ENCODE measurements at places on chromosomes 7 and 10.

DNA sequence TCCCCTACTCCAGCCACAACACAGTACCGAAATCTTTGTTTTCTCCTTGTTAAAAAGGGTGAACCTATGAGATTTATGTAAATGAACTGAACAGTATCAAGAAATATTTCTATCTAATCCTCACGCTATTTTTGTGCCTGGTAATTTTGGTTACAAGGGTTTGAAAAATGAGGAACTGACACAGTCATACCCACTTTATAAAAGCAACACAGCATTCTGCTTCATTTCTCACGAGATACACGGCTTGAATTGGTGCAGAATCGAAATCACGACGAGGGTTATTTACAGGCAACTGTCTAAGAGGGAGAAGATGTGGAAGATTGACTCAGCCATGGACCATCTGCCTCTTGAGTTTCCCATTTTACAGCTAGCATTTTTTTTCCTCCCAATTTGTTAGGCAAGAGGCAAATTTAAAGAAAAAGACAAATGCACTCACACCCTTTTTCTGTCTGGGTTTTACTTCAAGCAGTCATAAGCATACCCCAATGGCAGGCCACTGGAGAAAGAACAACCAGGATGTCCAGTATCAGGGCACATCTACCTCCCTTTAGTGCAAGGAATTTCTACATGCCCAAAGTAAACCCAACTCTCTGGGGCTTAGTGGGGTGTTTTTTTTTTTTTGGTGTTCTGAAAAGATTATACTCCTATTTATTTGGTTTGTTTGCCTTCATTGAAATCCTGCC, 108.1 kb downstream of the ITGB8 start:
- DNase-seq, result no peak

DNA sequence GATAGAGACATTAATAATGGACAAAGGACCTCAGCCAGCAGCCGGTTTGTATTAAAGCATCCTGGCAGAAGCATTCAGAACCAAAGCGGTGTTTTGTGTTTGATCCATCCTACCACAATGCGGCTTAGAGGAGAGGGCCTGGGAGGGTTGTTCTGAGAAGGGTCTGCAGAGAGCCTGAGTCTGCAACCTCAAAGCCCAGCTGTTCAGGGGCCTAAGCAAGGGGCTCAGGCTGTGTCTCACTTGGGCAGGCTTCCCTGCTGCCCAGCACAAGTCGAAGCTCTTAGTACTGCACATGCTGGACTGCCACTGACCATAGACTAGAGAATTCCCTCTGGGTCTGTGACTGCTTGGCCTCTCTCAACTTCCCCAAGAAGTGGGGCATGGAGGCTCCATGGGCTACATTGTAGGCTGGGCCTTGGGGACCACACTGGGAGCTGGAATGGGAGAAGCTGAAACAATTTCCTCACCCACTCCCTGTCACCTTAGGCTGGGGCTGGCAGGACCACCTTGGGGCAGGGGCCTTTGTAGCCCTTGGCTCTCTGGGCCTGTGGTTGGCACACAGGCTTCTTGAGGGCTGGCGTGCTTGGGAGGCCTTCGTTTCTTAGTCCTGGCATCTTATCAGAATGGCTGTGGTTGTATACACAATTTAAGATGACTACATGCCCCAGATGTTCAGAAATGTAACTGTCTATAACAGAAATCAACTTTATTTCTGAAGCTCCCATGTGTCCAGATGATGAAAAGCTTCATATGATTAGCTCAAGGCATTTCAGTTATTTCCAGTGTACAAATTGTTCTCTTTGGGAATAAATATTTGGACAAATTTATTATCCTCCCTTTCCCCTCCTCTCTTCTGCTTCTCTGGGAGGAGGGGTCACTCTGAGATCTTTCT, 44.5 kb downstream of the LRRC18 start:
- DNase-seq, result no peak

- peak; percentile 59 for DNase-seq
Observed at GRCh38 chr7:143345428-143345900, 17.0 kb downstream of the FAM131B start.

DNA sequence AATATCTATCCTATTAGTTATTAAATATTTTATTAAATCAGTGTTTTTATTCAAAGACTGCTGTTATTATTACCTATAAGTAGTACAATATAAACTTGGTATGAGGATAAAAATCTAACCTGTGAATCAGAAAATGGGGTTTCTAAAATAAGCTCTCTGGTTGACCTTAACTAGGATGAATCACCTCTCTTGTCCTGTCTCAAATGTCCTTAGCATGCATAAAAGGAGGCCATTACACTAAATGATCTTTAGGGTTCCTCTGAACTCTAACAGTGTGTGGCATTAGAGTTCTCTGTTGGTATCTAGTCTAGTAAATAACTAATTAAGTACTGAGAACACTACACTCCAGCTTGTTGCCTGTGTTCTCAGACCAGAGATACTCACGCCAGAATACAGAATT, 143.1 kb upstream of the LRRTM3 start:
- no peak for DNase-seq

GRCh38 chr7:108627476-108628051, 57.9 kb downstream of the DNAJB9 start:
- no peak for DNase-seq

DNA sequence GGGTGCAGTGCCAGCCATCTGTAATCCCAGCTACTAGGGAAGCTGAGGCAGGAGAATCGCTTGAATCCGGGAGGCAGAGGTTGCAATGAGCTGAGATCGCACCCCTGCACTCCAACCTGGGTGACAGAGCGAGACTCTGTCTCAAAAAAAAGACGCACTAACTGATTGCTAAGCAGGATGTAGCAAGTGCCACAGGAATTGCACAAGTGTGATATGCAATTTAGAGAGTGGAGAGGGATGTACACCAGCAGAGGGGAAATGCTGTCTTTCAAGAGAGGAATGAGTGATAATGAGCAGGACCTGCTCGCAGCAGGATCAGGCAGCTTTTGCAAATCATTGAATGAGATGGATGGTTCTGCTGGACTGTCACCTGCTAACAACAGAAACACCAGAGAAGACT, 13.3 kb upstream of the SLC16A12 start:
- no peak for DNase-seq

DNA sequence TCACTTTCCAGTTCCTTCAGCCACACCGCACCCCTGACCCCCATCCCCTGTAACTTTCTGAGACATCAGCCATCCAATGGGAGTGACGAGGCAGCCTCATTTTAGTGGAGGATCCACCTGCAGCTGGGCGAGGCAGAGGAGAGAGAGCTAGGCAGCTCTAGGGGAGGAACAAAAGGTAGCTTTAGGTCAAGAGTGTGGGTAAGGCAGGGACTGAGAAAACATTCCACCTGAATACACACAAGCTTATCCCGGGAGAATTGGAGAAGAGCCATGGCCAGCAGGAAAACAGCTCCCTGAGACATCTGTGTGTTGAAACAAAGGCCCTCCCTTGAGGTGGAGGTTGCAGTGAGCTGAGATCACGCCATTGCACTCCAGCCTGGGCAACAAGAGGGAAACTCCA, 6.7 kb upstream of the KLRG2 start:
- no peak for DNase-seq

DNA sequence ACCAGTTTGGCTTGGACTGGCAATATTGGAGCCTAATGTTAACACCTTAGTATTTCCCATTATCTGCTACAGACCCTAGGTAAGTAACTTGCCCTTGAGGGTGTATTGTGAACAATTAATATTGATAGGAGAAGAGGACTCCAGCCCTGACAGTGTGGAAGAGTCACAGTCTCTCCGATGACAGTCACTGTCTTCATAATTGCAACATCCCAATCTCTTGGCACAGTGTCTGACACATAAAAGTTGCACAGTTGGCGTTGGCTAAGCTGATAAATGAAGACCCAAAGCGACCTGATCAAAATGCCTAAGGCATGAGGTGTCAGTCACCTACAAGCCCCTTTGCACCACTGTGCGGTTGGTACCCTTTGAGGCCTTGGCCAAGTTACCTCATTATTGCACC, 154.7 kb upstream of the AOAH start:
- DNase-seq, result no peak

GRCh38 chr7:36036590-36036989, 116.5 kb upstream of the EEPD1 start:
- DNase-seq, result no peak

- no peak for DNase-seq
Observed at GRCh38 chr7:26008428-26008827, 143.6 kb upstream of the NFE2L3 start.

- DNase-seq, result no peak
Observed at GRCh38 chr7:93723424-93724124, 149.1 kb upstream of the CALCR start.

DNA sequence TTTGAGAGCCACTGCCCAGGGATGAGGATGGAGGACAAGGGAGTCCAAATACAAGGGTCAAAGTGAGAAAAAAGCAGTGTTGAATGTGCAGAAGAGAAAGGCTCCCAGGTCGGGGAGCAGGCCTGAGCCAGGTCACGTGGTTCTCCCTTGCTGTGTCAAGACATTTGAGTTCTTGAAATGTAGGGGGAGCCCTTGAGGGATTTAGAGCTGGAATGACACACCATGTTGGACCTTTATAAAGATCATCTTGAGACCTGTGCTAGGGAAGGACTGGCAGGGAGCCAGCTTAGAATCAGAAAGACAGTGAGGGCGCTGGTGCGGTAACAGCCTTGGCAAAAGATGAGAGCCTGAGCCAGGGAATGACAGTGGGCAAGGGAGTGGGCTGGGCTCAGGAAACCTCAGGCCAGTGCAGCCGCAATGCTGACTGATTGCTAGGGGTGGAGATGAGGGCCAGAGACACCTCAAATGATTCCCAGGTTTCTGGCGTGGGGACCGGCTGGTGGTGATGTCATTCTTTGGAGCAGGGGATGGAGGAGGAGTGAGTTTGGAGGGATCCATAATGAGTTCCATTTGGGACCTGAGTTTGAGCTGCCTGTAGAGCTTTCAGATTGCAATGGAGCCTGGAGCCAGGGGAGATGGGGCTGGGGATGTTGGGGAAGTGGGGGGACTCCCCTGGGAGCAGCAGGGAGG, 120.1 kb downstream of the PTPN20 start:
- no peak for DNase-seq

GRCh38 chr7:107446988-107447387, 22.9 kb upstream of the GPR22 start:
- DNase-seq, result no peak

GRCh38 chr7:111210996-111211395, 120.1 kb downstream of the LRRN3 start:
- DNase-seq, result no peak

DNA sequence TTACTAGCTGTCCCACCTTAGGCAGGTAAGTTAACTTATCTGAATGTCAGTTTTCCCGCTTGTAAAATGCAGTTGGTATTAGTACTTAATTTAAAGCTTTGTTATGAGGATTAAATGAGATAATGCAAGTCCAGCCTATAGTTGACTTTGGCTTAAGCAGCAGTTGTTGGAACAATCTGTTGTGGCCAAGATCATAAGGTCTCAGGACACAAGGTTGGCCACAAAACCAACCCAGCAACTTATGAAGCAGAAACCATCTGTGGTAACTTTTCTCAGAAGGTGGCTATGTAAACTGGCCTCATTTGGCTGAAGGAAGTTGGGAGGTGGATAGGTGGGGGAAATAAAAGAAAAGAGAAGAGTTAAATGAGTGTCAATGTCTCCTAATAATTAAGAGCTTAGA, 29.4 kb downstream of the ENTPD1 start:
- DNase-seq, result no peak

GRCh38 chr7:82384779-82385178, 58.8 kb downstream of the CACNA2D1 start:
- DNase-seq, result no peak

DNA sequence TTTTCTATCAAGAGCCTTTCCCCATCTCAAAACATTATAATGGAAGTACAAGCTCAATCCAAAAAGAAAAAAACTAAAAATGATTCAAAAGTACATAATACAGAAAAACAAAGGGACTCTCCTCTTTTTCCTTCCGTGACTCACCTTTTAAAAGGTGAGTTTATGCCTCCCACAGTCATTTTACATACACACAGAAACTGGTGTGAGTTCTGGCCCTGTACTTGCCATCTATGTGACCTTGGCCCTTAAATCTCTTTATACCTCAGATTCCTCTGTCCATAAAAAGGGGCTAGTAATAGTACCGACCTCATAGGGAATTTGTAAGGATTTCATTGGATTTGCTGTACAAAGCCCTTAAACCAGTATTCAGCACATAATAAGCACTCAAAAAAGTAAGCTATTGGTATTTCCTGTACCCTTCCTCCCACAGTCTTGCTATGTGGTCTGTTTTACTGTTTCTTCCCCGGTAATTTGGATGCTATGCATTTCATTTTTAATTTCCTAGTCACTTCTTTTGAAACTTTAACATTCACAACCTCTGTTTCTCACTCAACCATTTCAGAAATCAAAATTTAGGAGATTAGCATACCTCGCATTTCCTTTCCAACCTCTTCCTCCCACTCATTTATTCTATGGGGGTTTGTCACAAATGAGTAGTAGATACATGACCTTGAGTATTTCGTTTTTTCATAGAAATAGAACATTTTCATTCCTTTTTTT, 39.0 kb downstream of the STK17A start:
- DNase-seq, result no peak

- DNase-seq, result no peak
Observed at GRCh38 chr10:49150426-49150825, 16.6 kb upstream of the FAM170B start.

GRCh38 chr10:87852089-87852488, 11.2 kb downstream of the KLLN start:
- DNase-seq, result no peak

DNA sequence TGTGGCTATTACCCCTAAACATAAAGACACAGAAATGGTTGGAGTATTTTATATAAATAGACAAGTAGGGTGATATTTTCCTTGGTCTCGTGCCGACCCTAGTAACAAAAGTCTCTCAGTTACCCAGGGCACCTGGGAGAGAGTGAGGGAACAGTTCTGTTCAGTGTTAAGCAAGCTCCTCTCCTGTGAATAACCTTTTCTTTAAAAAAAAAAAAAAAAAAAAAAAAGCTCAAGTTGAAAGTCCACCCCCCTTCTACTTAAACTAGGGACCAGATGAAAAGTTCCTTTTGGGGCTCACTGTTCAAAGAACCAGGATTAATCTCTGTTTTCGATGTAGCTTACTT, 636.9 kb upstream of the GALNT17 start:
- no peak for DNase-seq

DNA sequence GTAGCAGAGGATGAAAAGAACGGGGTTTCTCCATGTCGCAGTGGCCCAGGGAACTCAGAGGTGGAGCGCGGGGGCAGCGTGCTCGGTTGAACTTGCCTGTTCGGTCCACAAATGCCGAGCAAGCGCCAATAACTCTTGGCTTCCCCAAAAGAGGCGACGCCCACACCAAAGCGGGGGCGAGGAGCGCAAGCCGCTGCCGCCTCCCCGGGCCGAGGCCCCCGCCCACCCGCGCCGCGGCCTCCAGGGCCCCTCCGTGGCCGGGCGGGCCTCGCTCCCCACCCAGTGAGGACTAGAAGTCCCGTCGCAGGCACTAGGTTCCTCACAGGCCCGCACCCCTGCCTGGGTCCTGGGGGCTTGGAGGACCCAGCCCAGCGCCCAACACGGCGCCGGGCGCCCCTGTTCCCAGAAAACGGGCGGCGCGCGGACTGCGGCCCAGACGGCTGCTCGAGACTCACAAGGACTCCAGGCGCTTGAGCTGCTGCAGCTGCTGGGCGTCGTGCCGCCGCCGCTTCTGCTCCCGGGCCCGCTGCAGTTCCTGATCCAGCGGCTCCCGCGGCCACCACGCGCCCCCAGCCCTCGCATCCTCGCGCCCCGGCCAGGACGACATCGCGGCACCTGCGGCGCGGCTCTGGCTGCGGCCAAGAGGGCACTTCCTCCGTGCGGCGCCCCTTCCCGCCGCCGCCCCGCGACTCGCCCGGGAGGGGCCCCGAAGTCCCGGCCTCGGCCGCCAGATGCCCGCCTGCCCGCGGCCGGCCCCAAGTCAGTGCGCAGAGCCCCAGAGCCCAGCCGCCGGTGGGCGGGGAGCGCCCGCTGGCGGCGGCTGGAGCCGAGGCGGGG, 14.6 kb upstream of the FKBP9 start:
- DNase-seq, result peak; percentile 94

GRCh38 chr10:59129867-59130266, 46.6 kb upstream of the PHYHIPL start:
- DNase-seq, result no peak
